ENCODE measurements at places on chromosomes 11 and 22.

GRCh38 chr11:61151545-61152252 is 9.5 kb downstream of the VPS37C start:
- DNase-seq, result no peak

- no peak for DNase-seq
These were observed 117.6 kb upstream of the FGF3 start for GRCh38 chr11:69936771-69937170.

- DNase-seq, result no peak
These were observed 41.8 kb downstream of the PDGFD start for GRCh38 chr11:104122011-104122635.

DNA sequence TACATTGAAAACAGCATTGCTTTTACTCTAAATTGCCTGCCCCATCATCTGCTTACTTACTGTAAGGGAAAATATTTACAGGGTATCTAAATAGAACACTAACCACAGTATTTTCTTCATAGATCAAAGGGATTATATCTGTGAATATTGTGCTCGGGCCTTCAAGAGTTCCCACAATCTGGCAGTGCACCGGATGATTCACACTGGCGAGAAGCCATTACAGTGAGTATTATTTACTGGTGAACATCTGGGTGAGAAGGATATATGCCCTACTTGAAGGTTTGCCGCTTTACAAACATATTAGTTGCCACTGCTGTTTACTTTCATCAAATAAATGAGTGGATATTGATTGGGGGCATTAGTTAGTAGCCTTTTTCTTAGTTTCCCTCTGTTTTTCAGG is 5.9 kb upstream of the CNTF start:
- DNase-seq, result peak; percentile 84

DNA sequence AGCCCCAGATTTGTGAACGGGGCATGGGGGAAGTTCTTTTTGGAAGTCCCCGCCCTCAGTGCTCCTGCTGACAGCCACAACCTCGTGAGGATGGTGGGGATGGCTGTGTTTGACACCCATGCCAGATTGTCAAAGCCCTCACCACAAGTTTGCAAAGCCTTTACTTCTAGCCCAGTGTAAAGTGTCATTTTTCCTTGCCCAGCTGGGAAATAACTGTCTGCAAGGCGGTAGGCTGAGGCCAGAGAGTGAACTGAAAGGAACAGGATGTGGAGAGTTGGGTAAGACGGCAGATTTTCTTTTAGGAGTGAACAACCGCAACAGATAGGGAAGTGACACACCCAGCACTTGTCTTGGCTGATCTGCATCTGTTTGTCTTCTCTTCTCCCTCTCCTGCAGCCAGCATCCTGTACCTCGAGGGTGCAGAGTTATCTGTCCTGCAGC is 13.6 kb downstream of the IL17RA start:
- DNase-seq, result no peak

DNA sequence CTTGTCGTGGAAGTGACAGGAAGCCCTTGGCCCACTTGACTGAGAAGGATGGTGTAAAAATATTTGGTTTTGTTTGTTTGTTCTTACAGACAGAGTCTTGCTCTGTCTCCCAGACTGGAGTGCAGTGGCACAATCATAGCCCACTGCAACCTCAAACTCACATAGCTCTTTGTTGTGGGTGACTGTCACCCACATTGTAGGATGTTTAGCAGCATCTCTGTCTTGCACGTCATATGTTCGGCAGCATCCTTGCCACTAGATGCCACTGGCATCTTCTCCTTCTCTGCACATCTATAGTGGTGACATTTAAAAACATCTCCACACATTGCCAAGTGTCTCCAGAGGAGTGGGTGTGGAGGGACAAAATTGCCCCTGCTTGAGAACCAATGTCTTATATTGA is 56.8 kb downstream of the PRR5L start:
- DNase-seq, result no peak

- DNase-seq, result peak; percentile 62
These were observed 71.8 kb downstream of the PIWIL4 start for GRCh38 chr11:94638902-94639373.

GRCh38 chr11:27977031-27977430 is 130.9 kb downstream of the KIF18A start:
- peak; percentile 18 for DNase-seq

DNA sequence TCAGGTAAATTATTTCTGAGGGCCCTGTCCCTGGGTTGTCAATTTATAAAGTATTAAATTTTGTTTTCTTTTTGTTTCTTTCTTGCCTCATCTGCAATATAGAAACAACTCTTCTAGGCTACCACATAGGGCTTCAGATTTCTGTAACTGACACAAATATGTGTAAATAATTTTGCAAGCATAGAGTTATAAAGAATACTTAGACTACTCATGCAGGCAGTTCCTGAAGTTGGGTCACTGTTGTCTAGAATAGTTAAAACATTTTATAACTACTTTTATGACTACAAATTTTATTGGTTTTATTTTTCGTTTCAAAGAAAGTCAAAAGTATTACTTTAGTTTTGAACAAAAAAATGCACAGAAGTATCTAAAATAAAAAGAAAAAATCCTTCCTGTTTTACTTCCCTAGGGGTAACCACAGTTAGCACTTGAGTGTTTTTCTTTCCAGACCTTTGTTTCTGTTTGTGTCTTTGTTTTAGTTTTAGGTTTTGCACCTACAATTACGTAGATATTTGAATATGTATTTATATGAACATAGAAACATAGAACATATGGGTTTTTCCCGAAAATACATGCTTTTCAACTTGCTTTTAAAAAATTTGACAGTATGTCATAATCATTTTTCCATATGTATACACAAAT is 12.4 kb upstream of the TMEM123 start:
- DNase-seq, result no peak

GRCh38 chr22:29994027-29994715 is 86.1 kb upstream of the HORMAD2 start:
- peak; percentile 47 for DNase-seq

- peak; percentile 69 for DNase-seq
These were observed 2.2 kb upstream of the TUT1 start for GRCh38 chr11:62593434-62594044.

GRCh38 chr11:62393061-62393611 is 25.7 kb upstream of the SCGB1A1 start:
- DNase-seq, result no peak

- DNase-seq, result no peak
These were observed 9.9 kb downstream of the TMPRSS13 start for GRCh38 chr11:117919341-117919740.

DNA sequence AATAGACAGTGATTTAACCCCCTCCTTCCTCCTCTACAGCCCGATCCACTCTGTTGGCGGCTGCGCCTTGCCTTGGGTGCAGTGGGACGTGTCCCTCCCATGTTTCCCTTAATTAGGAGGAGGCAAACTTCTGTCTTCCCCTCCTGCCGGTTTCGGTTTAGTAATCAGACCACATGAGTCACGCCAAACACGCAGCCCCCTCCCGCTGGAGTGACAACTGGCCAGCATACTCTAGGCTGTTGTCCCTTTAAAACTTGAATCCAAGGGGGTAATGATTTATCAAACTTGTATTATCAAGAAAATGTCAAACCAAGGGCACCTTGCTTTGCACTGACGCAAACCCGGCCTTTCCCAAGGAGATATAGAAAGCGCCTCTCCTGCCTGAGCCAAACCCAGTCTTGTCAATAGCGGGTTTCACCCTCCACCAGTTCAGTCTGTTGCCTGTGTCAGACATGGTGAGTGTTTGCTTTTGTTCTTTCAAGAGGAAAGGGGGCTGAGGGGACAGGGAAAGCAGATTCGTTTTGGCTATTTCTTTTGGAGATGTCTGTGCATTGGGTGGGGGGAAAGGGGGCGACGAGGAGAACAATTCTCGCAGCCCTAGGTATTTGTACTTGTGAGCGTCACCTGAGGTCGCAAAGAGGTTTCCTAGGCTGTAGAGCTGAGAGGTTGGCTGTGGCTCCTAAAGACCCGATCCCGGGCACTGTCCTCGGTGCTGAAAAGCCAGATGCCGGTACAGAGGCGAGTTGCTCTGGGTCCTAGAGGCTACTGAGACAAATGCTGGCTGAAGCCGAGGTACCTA is at the start of gene SLC6A5:
Gene SLC6A5, plus strand, starts transcription at position 388 of the 799 bp plus-strand sequence. Its CDS starts 65 bp downstream, at position 453.
- peak; percentile 72 for DNase-seq

- DNase-seq, result peak; percentile 88
These were observed 7.1 kb downstream of the PNPLA5 start for GRCh38 chr22:43884600-43885318.

DNA sequence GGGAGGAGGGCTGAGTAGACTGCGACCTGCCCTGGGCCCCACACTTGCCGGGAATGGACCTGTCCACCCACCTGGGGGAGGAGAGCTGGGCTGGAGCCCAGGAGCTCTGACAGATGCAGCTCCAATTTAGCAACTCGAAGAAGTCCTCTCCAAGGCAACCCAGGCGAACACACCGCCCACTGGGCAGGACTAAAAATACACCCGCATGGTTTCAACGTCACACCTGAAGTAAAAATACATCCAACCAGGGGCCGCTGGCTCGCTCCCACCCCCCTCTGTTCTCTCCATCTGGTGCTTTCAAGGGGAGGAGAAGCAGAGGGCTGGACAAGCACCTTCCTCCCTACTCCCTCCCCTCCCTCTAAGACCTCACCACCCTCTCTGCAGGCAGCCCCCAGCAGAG is 119.9 kb downstream of the FEZ1 start:
- DNase-seq, result no peak

GRCh38 chr11:132080127-132080526 is 709.7 kb downstream of the NTM start:
- no peak for DNase-seq

- DNase-seq, result peak; percentile 95
These were observed 104.1 kb downstream of the TBC1D22A start for GRCh38 chr22:46866591-46866990.

DNA sequence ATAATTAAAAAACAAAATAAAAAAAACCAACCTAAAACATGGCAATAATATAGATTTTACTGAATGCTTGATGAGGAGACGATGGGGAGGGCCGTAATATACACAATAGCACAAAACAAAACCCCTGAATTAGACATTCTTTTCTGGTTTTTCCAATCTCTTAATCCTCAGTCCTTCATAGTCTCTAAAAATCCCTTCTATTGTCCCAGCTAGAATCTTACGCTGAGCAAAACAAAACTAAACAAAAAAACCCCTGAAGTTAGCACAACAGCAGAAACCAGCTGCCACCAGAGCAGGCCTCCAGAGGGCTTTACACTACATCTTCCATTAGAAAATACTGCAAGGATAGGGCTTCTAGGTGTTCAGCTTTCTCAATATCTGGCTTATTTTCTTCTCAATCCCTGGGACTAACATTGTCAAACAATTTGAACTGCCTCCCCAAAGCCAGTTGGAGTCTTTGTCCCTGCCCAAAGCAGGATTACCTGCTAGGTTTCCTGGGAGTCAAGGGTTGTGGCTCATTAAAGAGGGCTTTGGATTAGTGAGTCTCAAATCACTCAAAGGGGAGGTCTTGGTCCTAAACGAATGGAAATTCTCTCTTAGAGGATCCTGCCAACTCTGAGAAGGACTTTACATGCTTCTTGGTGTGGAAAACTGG is 2.1 kb upstream of the RNF26 start:
- no peak for DNase-seq

GRCh38 chr11:130715085-130715876 is 201.0 kb downstream of the SNX19 start:
- DNase-seq, result no peak

DNA sequence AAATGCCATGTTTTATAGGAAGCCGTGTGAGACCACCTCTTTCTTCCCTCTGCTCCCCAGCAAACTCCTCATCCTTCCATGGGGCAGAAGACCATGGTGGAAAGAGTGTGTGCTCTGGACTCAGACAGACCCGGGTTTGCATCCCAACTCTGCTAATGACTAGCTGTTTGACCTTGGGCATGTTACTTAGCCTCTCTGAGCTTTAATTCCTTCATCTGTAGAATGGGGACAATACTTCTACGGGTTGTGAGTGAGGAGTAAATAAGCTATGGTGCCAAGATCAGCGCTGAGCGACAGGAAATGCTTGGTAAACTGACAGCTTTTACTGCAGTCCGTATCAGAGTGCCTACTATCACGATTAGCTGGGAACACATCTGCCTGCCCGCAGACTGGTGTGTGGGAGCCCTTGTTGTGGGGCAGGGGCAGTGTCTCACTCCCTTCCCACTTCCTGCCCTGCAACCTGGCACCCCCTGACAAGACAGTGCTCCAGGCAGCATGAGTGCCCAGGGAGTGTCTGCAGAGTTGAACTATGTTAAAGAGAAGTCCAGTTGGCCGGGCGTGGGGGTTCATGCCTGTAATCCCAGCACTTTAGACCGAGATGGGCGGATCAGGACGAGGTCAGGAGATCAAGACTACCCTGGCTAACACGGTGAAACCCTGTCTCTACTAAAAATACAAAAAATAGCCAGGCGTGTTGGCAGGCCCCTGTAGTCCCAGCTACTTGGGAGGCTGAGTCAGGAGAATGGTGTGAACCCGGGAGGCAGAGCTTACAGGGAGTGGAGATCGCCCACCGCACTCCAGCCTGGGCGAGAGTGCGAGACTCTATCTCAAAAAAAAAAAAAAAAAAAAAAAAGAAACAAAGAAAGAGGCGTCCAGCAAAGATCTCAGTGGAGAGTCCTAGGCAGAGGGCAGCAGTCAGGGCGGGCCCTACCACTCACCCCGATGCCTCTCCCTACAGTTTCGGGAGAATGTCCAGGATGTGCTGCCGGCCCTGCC is 2.2 kb downstream of the SEC14L2 start:
- DNase-seq, result peak; percentile 75

DNA sequence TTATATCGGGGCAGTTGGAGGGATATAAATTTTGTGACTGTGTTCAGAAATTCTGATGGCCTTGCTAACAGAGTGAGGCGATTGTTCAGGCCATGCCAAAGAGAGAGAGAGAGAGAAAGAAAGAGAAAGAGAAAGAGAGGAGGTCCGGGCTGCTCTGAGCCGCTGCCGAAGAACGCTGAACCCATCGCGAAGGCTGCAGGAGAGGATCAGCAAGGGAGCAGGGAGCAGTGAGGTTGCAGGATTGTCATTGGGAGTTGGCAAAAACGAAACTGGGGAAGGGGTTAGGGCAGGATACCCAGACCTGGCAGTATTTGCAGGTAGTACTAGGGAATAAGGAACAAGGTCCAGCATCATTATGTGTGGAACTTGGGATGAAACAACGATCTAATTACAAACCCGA is 537.1 kb downstream of the INSC start:
- no peak for DNase-seq

GRCh38 chr11:12754582-12755234 is 80.5 kb downstream of the TEAD1 start:
- no peak for DNase-seq

- peak; percentile 96 for DNase-seq
These were observed 74.0 kb downstream of the ADAMTS15 start for GRCh38 chr11:130522284-130522961.

GRCh38 chr22:29914165-29914564 is 31.2 kb downstream of the MTMR3 start:
- peak; percentile 61 for DNase-seq

GRCh38 chr11:47641600-47642098 is 710 bp downstream of the MTCH2 start:
- no peak for DNase-seq

- no peak for DNase-seq
These were observed 17.1 kb downstream of the APOBEC3H start for GRCh38 chr22:39114112-39114511.

DNA sequence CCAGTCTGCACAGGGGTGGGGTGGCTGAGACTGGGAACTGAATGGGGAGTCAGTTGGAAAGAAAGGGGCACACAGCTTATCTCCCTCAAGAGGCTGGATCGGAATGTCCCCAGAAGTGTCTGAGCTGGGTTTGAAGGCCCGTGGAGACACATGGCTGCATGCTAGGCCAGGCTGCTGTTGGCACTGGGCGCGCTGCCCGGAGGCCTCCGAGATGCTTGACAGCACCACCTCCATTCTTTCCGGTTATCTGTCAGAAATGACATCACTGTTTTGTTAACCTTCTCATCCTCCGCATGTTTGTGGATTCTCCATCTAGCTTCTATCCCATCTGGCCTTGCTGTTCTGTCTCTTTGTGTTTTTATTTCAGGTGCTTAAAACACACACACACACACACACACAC is 85.5 kb downstream of the APIP start:
- no peak for DNase-seq

Data from AG20443 (cell line).